ENCODE measurements at places on chromosomes 1 and 21.

DNA sequence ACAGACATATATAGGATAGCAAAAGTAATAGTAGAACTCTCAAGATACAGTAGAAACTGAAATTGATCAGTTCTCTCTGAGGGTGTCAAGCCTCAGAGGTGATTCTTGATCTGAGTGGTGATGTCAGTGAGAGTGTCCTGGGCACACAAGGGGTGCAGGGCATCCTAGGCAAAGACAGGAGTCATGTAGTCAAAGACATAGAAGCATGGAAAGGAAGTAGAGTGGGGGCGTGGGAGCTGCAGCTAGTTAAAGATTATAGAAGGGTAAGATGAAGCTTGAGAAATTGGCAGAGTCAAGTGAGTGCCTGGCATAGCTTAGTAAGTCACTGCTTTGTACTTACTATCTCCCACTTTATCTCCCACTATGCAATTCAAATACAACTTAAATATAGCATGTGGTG, 22.8 kb downstream of the CDC7 start:
- no peak for DNase-seq

DNA sequence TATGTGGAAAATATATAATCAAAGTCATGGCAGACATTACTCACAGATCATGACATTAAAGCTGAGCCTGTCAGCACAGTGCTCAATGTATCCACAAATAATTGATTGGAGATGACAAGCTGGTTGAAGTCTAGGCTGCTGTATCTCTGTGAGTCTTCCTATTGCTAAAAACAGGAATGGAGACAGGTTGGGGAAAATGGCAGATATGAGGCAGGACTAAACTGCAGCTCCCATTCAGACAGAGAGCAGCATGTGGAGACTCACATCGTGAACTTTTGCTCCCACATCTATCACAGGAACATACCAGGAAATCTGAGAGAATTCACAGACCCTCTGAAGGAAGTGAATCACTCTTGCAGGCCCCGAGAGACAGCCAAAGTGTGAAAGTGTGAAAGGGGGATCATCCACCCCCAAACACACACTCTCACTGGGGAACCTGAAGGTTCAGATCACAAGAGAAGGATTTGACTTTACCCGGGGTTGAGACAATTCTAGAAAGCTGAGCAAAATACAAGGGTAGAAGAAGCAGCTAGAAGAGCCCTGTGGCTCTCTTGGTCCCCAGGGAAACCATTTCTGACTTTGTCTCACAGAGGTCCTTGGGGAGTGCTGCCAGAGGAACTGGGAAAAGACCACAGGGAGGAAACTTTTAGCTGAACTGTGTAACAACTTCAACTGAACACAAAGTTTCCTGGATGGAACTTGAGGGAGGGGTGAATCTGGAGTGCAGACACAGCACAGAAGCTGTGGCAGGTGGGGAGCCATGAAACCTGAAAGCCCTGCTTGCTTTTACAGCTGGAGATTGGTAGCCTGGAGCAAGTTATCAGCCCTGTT, 173.4 kb downstream of the S1PR1 start:
- no peak for DNase-seq

DNA sequence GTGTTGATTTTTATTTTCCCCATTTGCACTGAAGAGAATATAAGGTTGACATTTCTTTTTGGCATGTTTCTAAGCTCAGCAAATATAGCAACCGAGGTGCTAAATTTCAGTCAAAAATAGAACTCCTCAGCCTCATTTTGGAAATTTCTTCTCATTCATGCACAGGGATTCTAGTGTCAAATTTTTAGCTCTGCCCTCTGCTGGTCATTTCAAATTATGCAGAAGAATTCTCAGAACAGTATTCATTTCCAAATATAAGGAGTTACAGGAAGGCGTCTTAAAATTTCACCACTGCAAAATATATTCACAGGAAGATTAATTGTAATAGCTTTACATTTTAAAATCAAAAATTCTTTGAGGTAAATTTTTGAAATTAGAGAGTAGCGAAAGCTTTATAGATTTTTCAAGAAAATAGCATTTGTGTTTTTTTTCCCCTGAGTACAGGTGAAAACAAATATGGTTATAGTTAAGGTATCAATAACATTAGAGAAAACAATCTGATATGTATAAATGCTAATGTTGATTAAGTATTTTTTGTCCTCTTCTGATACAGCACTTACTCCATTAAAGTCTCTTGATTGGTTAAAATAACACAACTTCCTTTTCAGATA, 57.9 kb downstream of the FMN2 start:
- DNase-seq: no peak

DNA sequence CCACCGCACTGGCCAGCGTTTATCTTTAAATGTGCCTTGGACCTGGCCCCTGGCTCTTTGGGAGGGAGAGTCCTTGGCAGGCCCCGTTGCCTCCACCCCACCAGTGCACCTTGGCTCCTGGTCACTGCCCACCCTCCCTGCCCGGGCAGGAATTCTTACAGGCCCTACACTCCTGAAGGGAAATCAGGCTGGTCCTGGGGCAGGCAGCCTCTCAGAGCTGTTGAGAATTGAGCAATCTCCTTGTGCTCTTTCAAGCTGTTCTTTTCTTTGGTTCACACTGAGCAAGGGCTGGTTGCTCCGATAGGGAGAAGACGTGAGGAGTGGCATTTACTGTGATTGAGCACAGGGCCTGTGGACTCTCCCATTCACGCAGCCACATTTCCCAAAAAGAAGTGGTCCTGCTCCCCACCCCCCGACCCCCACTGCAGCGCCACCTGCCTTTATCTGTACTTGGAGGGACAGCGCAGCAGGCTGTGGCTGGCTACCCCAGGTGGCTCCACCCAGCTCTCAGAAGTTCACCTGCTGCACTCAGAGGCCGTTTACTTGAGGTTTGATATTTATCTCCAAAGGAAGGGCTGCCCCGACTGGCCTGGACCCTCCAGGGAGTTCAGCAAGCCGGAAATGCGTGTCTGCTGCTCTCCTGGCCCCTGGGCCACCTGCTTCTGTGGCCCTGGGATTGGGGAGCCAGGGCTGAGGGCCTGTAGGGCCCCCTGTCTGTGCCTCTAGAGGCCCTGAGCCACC, 47.8 kb downstream of the SKI start:
- no peak for DNase-seq

- no peak for DNase-seq
Observed at GRCh38 chr1:88612292-88612691, 71.8 kb upstream of the PKN2 start.

DNA sequence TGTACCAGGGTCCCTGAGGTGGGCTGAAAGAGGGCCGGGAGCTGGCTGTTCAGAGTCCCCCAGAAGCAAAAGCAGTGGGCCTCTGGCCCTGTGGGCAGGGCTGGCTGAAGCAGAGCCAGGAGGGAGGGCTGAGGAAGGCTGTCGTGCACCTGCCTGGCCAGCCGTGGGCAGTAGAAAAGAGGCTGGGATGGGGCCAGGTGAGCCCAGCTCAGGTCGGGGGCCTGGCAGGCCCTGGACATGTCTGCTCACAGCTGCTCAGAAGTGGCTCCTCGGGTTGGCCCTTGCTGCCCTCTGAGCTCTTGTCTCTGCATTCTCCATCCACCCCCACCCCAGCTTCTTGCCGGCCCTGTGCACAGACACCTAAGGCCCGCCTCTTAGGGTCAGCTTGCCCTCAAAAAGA, 60.0 kb downstream of the TCP10L start:
- no peak for DNase-seq

- no peak for DNase-seq
Observed at GRCh38 chr1:50416150-50416527, 7.1 kb downstream of the DMRTA2 start.

GRCh38 chr1:3573500-3573899, 37.8 kb downstream of the MEGF6 start:
- no peak for DNase-seq

- DNase-seq: no peak
Observed at GRCh38 chr1:110477041-110477440, 26.1 kb downstream of the PROK1 start.

GRCh38 chr1:74753104-74753503, 20.2 kb downstream of the TYW3 start:
- no peak for DNase-seq

GRCh38 chr1:208965351-208965750, 618.2 kb upstream of the CAMK1G start:
- DNase-seq: no peak

DNA sequence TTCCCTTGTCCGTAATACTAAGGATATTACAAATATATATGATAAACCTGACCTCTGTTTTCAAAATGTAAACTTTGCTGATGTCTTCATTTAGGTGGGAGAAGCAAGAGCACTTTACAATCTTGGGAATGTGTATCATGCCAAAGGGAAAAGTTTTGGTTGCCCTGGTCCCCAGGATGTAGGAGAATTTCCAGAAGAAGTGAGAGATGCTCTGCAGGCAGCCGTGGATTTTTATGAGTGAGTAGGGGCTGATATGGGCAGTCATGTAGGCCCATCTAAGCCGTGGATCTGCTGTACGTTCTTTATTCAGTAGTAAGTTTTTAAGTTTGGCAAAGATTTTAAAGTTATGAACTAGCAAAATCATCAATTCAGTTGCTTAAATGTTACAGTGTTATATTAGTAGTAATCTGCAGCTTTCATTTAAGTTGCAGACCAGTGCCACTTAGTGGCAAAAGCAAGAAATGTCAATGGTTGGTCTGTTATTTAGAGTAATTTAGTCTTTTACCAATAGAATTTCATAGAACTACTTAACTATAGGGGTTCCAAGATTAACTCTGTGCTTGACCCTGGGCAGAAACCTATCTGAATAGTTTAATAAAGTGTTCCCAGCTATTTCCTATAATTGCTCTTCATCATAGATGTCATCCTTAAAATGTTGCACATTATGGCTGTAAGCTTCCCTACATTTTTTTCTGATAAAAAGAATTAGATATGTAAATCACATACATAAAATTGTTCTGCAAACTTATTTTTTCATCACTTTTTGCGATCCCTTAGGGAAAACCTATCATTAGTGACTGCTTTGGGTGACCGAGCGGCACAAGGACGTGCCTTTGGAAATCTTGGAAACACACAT, 21.3 kb downstream of the GPSM2 start:
- DNase-seq: no peak

GRCh38 chr1:180028864-180029263, 74.3 kb downstream of the CEP350 start:
- DNase-seq: no peak

DNA sequence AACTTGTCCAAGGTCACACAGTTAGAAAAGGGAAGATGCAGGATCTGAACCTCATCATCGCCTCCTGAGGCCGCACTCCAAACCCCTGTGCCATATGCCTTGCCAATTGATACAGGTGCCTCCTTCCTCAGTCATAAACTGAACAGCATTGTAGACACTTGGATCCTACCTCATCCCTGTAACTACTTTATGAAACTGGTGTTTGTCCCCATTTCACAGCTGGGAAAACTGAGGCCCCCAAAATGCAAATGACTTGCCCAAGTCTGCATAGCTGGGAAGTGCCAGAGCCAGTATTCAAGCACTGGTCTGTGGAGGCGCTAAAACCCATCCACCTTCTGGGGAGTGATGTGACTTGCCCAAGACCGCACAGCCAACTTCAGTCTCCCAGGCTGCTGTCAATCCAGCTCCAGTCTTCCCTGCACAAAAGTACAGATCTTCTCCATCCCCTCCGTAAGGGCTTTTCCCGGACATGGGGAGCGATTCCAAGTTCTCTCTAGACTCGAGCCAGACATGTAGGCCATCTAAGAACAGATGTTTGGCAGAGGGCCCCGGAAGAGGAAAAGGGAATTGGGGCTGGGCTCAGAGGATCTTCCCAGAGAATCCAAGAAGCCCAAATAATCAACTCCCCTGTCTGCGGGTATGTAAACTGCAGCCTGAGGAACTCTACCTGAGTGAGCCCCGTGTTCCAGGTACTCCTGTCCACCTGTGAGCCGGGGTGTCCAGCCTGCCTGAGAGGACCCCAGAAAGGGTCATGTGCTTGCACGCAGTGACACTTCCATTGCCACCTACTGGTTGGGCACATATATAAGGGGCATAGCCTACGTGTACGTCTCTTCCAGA, 60.5 kb downstream of the SYT2 start:
- no peak for DNase-seq

DNA sequence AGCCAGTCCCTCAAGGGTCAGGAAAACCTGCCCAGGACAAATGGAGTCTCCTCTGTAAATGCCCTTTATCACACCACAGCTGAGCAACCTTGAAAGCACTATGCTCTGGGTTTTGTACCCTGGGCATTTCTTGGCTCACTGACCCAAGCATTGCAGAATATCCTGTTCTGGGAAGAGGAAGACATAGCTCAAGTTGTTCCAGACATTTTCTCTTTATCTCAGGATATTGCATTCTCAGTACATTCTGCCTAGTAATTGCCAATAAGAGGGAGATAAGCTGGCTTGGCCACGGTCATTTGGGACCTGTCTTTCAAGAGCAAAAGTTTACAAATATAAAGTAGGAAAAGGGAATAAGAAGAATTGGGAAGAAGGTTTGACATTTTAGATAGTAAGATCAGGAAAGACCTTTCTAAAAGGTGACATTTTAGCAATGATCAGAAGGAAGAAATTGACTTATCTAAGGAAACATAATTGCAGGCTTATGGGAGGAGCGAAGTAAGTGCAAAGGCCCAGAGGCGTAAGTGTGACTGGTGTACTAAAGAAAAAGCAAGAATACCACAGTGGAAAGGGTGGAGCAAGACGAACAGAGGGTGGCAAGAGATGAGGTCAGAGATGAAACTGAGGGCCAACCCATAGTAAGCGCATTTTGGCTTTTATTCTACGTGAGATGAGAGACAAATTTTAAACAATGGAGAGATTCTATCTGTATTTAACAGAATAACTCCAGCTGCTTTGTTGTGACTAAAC, 394.0 kb upstream of the CXADR start:
- no peak for DNase-seq

DNA sequence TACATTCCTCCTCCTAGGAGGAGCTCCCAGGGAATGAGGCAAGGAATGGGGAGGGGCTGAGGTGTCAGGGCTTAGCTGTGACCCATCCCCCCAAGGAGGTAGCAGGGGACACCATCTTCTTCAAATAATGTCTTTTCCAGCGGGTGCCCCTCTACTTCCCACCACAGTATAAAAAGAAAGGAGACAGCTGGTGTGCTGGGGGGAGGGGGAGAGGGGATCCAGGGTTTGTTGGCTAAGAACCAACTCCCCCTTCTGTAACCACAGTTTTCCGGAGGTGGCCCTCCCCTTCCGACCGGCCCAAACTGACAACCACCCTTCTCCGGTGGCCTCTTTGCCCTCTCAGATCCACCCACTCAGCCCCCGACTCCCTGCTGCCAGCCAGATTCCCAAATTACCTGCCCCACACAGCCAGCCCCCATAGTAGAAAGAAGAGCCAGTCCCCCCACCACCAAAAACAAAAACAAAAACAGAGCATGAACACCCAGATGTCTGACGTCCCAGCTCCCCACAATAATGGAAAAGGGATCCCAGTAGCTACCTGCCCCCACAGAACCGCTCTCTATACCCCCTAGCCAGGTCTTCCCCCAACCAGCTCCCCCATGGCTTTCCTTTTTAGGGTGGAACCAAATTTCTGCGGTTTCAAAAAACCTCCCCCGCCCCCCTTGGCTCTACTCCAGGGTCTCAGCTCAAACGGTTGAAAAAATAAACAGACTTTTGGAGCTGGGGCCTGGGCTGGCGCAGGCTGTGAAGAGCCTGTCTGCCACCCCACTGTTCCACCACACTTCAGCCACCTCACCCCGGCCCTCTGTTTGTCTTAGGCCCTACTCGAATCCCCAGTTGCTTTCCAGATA, 2.1 kb downstream of the ARHGEF2 start:
- peak; percentile 55 for DNase-seq
